Hematopoietic multipotent progenitor cell treated with erythropoietin and hydrocortisone succinate and interleukin-3 and kit ligand, for 4 days (in vitro differentiated cells): ENCODE measurements at places on chromosomes 2 and 18.

GRCh38 chr18:1047406-1047805 lies 142.7 kb downstream of the ADCYAP1 start:
- no peak for DNase-seq

- DNase-seq = peak; percentile 51
Measured at GRCh38 chr2:164061129-164061746, 325.4 kb upstream of the FIGN start.

DNA sequence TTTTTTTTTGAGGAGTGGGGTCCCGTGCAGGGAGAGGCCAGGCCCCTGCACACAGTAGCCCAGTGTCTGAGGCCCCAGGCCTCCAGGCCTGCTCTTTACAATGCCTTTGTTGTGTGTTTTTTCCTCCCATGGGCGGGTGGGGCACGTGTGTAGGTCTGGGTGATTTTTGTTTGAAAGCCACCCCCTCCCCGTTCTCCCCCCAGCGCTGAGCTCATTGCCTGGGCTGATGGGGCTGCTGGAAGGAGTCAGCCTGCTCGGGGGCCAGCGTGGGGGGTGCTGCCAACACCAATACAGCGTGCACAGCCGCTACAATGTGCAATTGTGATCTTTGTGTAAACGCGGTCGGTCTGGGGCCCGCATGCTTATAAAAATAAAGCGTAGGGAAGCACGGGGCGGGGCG lies 142.7 kb downstream of the DYSF start:
- DNase-seq = no peak

- DNase-seq = peak; percentile 73
Measured at GRCh38 chr2:168192839-168193616, 54.4 kb downstream of the STK39 start.

GRCh38 chr2:29715655-29716054 lies 205.7 kb downstream of the ALK start:
- peak; percentile 32 for DNase-seq

DNA sequence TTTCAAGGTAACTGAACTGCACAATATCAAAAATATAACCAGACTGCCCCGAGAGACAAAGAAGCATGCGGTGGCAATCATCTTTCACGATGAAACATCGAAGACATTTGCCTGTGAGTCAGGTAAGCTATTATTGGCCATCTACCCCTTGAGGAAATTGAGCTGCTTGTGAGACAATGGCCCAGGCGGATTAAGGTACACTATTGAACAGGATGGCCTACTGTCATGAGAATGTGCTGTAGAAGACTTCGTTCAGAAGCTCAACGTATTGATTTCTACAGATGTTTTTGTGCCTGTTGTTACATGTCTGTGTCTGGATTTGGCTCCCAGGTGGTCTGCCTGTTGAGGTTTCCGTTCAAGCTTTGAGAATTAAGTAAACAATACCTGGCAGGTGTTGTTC lies 198.7 kb downstream of the DOK6 start:
- no peak for DNase-seq

DNA sequence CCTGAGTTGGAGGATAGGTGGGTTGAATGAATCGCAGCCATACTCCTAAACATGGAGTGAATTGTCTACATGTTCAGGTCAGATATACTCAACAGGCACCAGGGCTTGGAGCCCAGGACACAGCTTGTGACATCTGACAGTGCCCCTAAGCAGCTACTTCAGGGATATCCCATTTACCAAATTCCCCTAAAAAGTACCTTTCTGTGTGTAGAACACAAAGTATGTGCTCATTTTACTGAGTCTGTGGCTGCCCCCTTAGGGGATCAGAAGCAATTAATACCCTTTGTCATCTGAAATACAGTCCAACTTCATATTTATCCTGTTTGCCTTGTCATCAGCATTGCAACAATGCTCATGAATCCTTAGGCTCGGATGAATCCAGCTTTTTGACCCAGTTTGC lies 20.8 kb downstream of the TNFRSF11A start:
- no peak for DNase-seq
